ENCODE measurements at places on chromosomes 7 and 10.

DNA sequence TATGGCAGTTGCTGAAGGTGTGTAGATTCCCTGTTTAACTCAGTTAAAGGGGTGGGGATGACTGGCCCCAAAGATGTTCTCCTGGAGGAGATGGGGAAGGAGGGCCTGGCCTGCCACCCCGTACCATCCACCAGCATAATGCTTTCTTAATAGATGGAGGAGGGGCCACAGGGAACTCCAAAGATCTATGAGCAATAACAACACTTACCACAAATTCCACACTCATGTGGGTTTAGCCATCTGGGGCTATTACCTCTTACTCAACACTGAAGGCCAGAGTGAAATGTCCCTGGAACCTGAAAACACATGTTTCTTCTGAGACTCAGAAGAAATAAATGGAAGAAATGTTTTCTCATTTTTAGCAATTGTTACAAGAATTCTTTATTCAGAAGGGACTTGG is 259.0 kb downstream of the CXCL12 start:
- no peak for DNase-seq

DNA sequence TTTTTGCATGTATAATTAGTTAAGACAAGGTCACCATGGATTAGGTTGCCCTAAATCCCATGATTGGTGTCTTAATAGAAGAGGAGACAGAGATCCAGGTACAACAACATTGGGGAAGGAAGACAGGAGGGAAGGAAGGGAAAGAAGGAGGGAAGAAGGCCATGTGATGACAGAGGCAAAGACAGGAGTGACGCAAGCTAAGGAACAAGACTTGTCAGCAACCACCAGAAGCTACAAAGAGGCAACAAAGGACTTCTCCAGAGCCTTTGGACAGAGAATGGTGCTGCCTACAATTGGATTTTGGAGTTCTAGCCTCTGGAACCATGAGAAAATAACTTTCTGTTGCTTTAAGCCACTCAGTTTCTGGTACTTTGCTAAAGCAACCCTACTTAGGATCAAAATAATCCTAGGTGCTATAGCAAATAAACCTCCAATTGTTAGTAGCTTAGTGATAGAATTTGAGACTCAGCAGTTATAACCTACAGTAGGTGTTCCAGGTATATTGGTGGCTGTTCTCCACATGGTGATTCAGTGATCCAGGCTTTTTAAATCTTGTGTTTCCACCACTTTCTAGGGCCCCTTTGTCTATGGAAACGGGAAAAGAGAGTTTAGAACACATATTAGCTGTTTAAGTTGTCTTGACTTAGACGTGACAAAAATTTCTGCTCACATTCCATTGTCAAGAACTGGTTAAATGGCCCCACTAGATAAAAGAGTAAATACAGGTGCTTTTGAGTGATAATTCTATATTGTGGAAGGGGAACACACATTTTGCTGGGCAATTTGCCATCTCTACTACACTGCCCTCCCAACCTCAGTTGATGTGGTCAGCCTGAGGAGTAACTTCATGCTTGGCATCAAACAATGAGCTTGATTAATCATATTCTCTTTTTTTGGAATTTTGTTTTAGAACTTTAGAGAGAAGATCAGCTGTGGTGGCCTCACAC is 70.5 kb upstream of the SP4 start:
- no peak for DNase-seq

DNA sequence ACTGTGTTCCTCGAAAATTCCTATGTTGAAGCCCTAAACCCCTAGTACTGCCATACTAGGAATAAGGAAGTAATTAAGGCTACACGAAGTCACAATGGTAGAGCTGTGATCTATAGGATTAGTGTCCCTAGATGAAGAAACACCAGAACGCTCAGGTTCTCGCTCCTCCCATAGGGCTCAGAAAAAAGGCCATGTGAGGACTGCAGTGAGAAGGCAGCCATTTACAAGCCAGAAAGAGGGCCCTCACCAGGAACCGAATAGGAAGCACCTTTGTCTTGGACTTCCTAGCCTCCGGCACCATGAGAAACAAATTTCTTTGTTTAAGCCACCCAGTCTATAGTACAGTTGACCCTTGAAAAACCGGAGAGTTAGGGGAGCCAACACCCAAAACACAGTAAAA is 46.2 kb downstream of the CACUL1 start:
- DNase-seq, result no peak

GRCh38 chr7:81857385-81857784 is 87.5 kb upstream of the HGF start:
- DNase-seq, result no peak

- DNase-seq, result no peak
Measured at GRCh38 chr7:155453296-155454182, 4.4 kb upstream of the EN2 start.
